Neuronal stem cell (in vitro differentiated cells): ENCODE measurements at places on chromosomes 5 and 9.

DNA sequence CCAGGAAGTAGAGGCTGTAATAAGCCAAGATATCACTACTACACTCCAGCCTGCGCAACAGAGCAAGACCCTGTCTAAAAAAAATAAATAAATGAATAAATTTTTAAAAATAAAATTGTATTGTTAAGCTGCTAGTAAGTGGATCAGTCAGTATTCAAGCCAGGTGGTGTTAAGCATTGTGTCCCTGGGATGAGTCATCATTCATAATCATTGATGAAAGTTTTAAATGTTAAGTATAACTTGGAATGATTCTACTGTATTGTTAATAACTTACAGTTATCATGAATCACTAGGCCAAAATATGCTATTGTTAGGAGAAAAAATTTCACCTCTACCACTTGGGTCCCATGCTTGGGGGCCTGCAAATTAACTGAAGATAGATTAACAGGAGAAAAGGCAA, 38.2 kb downstream of the MED10 start:
- DNase-seq, result no peak
- H3K4me1 ChIP-seq, result no peaks in the 10 kb centered on the region
- no peak overlapping the region for H3K27ac ChIP-seq
- no peak overlapping the region for H3K4me3 ChIP-seq

GRCh38 chr9:92706218-92706940, 36.4 kb upstream of the IPPK start:
- H3K36me3 ChIP-seq, result peaks cover 28% of the 10 kb centered on the region
- no peak for DNase-seq
- H3K27me3 ChIP-seq, result no peaks in the 10 kb centered on the region
- no peaks in the 10 kb centered on the region for H3K4me1 ChIP-seq

DNA sequence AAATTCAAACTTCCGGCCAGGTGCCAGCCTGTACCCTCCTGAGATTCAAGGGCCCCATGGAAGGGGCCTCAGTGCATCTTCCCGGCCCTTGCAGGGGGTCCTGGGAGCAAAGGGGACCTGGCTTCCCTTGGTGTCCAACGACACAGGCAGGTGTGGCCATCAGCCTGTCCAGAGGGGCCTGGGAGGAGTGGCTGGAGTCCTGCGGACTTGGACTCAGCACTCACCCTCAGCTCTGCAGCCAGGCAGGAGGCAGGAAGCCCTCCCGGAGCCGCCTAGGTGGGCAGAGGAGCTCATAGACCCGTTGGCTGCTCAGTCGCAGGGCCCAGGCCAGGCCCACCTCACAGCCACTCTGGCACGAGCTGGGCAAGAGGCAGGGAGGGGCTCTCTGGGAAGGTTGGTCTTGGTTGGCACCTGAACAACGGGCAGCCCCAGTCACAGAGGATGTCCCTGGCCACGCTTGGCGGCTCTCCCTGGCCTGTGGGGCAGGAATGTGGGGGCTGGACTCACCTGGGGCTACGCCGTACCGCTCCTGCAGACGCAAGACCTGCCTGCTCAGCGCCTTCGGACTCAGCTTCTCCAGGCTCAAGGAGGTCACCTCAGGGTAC, 53.8 kb upstream of the NRARP start:
- H3K4me1 ChIP-seq, result no peaks in the 10 kb centered on the region
- H3K27me3 ChIP-seq, result no peaks in the 10 kb centered on the region
- no peak for DNase-seq
- no peak overlapping the region for H3K27ac ChIP-seq
- H3K36me3 ChIP-seq, result peaks cover 2% of the 10 kb centered on the region

- no peak overlapping the region for H3K27ac ChIP-seq
- no peaks in the 10 kb centered on the region for H3K36me3 ChIP-seq
- DNase-seq, result no peak
- no peak overlapping the region for H3K4me3 ChIP-seq
- peaks cover 2% of the 10 kb centered on the region for H3K27me3 ChIP-seq
- peaks cover 17% of the 10 kb centered on the region for H3K4me1 ChIP-seq
These were observed 82.9 kb upstream of the ALDH1B1 start for GRCh38 chr9:38309324-38310195.

DNA sequence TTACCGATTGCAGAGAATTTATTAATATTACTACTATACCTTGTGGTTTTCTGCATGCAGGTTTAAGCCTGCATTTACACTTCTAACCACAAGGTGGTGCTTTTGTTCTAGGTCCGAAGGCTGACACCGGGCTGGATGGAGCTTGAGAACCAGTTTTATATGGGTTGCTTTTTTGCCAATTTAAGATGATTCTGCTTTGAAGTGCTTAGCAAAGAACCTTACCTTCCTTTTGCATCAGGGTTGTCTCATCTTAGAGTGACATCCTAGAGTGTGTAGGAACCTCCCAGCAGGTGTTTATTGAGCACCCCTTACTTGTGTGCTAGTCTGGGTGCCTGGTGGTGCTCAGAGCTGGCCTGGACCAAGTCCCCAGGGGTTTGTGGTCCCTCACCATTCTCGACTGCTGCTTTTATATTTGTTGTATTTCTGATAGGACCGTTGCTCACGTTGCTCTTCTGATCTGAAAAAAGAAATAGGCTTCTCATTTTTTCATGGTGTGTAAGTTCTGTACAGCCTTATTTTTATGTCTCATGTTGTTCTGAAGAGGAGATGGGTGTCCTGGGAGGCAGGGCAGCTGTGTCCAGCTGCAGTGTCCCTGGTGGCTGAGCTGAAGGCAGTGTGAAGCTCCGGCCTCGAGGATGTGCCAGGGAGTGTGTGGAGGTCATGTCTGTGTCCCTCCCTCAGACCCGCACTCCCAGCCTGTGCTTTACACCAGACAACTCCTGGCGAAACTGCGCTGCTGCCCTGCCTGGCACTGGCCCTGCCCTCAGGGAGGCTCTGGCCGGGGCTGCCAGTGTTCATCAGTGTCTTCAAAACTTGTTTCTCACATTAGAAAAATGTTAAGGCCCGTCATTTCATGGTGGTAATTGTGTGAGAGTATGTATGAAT, 54.3 kb downstream of the EHMT1 start:
- H3K27me3 ChIP-seq, result no peaks in the 10 kb centered on the region
- H3K36me3 ChIP-seq, result peaks cover 2% of the 10 kb centered on the region
- H3K27ac ChIP-seq, result no peak overlapping the region
- H3K4me1 ChIP-seq, result peaks cover 20% of the 10 kb centered on the region
- DNase-seq, result no peak

DNA sequence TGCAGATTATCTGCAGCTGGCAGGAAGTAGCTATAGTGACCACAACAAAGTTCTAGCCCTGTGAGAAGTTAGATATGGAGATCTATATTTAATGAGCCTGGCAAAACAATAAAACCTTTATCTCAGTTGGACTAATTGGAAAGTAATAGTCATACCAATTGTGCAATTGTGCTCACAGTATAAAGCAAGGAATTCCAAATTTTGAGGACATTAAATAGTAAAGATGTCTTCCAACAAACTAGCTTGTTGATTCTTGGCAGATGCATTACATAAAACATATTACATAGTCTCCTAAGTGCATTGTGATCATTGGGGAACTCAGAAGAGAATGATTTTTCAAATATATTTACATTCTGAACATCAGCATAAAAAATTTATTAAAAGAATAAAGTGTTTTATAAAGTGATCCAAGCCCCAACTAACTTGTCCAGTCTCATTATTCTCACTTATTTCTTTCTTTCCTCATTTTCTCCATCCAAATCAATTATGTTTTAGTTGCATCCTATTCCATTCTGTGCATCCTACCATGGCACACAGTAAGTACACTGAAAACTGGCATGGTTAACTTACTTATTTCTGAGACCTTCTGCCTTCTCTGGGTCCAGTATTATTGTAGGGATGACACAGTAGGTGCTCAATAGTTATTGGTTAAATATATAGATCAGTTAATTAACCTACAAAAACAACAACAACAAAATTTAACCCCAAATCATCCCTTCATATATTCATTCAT, 977.2 kb upstream of the NUDT12 start:
- H3K36me3 ChIP-seq, result no peaks in the 10 kb centered on the region
- no peak for DNase-seq
- no peak overlapping the region for H3K4me3 ChIP-seq

DNA sequence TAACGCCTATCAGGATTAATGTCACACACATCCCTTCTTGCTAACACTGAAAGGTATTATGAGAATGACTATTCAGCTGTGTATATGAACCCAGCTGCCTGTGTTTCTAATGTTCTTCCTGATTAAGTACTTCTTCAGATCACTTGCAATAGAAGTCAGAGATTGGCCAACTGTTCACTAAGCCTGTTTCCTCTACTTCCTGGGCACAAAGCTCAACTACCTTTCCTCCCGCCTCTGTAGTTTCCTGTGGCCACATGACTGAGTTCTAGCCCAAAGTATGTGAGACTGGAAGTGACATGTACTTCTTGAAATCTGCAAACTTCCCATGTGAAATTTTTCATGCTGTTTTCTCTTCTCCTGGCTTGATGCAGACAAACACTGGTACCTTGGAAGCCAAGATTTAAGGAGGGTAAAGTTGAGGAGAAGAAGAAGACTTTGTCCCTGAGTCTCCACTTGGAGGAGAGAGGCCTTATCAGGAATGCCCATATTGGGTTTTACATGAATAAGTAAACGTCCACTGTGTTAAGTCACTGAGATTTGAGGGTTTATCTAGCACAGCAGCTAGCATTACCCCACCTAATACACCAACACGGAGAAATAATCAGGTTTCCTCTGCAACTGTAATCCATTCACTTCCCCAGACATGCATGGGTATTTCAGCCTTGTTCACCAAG, 58.6 kb downstream of the SLIT3 start:
- peaks cover 2% of the 10 kb centered on the region for H3K4me1 ChIP-seq
- no peaks in the 10 kb centered on the region for H3K27me3 ChIP-seq
- no peak overlapping the region for H3K27ac ChIP-seq
- no peak overlapping the region for H3K4me3 ChIP-seq

- peaks cover 77% of the 10 kb centered on the region for H3K27me3 ChIP-seq
- DNase-seq, result no peak
- no peak overlapping the region for H3K4me3 ChIP-seq
- no peak overlapping the region for H3K27ac ChIP-seq
- H3K4me1 ChIP-seq, result peaks cover 13% of the 10 kb centered on the region
- H3K36me3 ChIP-seq, result no peaks in the 10 kb centered on the region
These were observed 2.7 kb downstream of the PTGER4 start for GRCh38 chr5:40682154-40683017.

DNA sequence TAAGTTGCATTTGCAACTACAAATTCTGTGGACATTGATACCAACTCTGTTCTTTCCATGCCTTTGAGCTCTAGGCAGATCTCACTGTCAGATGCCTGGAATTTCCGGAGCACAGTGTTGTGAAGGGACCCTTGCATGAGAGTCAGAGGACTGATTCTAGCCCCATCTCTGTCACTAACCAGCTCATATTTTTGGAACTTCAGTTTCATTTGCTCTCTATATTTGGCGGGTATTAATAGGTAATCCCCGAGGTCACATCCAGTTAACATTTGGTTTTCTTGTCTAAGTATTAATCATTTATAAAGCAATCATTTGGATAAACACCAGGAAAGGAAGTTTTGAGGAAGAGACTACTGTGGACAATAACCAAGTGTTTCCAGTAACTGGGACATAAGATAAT, 115.7 kb downstream of the MAN2A1 start:
- H3K4me1 ChIP-seq, result peaks cover 7% of the 10 kb centered on the region
- H3K27ac ChIP-seq, result no peak overlapping the region
- no peak overlapping the region for H3K4me3 ChIP-seq
- no peaks in the 10 kb centered on the region for H3K27me3 ChIP-seq
- no peak for DNase-seq

DNA sequence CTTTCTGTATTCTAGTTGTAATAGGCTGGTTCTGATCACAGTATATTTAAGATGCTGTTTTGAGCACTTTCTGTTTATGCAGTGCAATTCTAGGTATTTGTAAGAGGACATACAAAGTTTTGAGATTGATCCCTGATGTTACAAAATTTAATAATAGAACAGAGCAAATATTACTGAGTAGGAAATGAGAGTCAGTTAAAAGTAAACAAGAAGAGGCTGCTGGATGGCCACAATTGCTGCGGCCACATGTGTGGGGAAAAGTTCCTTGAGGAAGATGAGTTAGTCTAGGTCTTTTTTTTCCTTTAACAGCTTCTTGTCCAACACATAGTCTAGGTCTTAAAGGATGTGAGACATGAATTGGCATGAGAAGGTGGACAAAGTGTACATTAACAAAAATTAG, 11.3 kb downstream of the EHMT1 start:
- no peak overlapping the region for H3K27ac ChIP-seq
- H3K4me1 ChIP-seq, result no peaks in the 10 kb centered on the region
- no peaks in the 10 kb centered on the region for H3K27me3 ChIP-seq
- no peak overlapping the region for H3K4me3 ChIP-seq

DNA sequence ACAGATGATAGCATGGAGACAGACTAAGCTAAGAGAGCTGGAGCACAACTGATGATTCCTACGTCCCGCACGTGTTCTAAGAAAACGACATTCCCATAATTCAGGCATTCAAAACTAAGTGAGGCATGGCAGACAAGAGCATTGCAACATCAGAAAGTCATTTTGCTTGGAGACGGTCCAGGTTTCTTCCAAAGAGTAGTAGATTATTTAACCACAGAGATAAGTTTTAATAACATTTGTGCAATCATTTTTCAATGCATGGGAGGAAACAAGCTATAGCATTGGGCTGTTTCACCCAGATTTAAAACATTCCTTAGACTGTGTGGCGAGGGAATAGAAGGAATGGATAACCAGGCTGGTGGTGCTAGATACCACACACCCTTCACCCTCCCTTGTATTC, 117.2 kb downstream of the APBA1 start:
- no peaks in the 10 kb centered on the region for H3K4me1 ChIP-seq
- H3K27me3 ChIP-seq, result no peaks in the 10 kb centered on the region
- no peaks in the 10 kb centered on the region for H3K36me3 ChIP-seq
- H3K4me3 ChIP-seq, result no peak overlapping the region
- H3K27ac ChIP-seq, result no peak overlapping the region

- no peak overlapping the region for H3K27ac ChIP-seq
- DNase-seq, result no peak
- peaks cover 23% of the 10 kb centered on the region for H3K36me3 ChIP-seq
- H3K27me3 ChIP-seq, result no peaks in the 10 kb centered on the region
These were observed 5.0 kb downstream of the MTMR12 start for GRCh38 chr5:32307769-32308194.

- H3K27me3 ChIP-seq, result no peaks in the 10 kb centered on the region
- H3K4me1 ChIP-seq, result no peaks in the 10 kb centered on the region
- no peak for DNase-seq
- H3K36me3 ChIP-seq, result no peaks in the 10 kb centered on the region
- H3K4me3 ChIP-seq, result no peak overlapping the region
- H3K27ac ChIP-seq, result no peak overlapping the region
These were observed 92.2 kb downstream of the DOCK8 start for GRCh38 chr9:306907-307306.

GRCh38 chr9:132757016-132757415, 86.8 kb downstream of the GTF3C4 start:
- DNase-seq, result no peak
- H3K4me1 ChIP-seq, result peaks cover 20% of the 10 kb centered on the region
- no peaks in the 10 kb centered on the region for H3K36me3 ChIP-seq
- H3K27me3 ChIP-seq, result peaks cover 66% of the 10 kb centered on the region
- H3K4me3 ChIP-seq, result no peak overlapping the region
- no peak overlapping the region for H3K27ac ChIP-seq

GRCh38 chr5:141559461-141559860, 59.3 kb downstream of the DIAPH1 start:
- DNase-seq, result no peak
- H3K27me3 ChIP-seq, result no peaks in the 10 kb centered on the region
- H3K4me1 ChIP-seq, result peaks cover 5% of the 10 kb centered on the region
- no peak overlapping the region for H3K4me3 ChIP-seq
- H3K27ac ChIP-seq, result no peak overlapping the region
- H3K36me3 ChIP-seq, result peaks cover 4% of the 10 kb centered on the region
